ENCODE measurements at places on chromosomes 1 and 21. TPM values are rescaled to one million over a fixed set of nuclear protein-coding genes. Genes with fewer than 3 reads are reported as not detected.

Gene CAPN8
- total RNA-seq: 94.7 TPM

Gene SMPDL3B
- total RNA-seq: 29.2 TPM

Gene VWA1
- 56.6 TPM for total RNA-seq

DNA sequence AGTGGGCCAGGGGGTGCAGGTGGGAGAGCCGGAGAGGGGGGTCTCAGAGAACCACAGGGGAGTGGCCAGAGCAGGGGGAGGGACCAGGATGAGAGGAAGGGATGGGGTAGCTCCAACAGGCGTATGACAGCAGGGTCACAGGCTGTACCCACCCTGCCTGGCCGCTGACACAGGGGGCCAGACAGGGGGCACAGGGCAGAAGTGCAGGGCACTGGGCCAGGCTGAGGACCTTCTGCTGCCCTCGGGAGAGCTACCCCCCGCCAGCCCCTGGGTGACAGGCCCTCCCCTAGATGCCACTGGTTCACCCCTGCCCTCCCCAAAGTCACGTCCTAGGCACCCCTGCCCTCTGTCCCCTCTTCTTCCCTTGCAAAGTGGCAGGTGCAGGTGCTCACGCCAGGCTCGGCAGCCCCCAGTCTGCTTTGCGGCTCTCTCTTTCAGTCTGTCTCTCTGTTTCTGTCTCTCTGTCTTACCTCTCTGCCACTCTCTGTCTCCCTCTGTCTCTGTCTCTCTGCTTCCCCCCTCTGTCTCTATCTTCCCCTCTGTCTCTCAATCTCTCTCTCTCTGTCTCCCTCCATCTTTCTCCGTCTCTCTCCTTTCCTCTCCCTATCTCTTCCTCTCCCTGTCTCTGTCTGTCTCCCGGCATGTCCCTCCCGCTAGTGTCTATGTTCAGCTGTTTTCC lies 48.5 kb downstream of the WNT9A start:
- no peak overlapping the region for H3K4me3 ChIP-seq
- no peaks in the 10 kb centered on the region for H3K36me3 ChIP-seq
- no peaks in the 10 kb centered on the region for H3K4me1 ChIP-seq
- DNase-seq: no peak

GRCh38 chr1:184387069-184387475 lies 243 bp downstream of the C1orf21 start:
- DNase-seq: peak; percentile 12
- peaks cover 4% of the 10 kb centered on the region for H3K27me3 ChIP-seq
- peaks cover 12% of the 10 kb centered on the region for H3K4me1 ChIP-seq
- peak overlapping the region; percentile 84 for H3K4me3 ChIP-seq
- no peaks in the 10 kb centered on the region for H3K36me3 ChIP-seq

DNA sequence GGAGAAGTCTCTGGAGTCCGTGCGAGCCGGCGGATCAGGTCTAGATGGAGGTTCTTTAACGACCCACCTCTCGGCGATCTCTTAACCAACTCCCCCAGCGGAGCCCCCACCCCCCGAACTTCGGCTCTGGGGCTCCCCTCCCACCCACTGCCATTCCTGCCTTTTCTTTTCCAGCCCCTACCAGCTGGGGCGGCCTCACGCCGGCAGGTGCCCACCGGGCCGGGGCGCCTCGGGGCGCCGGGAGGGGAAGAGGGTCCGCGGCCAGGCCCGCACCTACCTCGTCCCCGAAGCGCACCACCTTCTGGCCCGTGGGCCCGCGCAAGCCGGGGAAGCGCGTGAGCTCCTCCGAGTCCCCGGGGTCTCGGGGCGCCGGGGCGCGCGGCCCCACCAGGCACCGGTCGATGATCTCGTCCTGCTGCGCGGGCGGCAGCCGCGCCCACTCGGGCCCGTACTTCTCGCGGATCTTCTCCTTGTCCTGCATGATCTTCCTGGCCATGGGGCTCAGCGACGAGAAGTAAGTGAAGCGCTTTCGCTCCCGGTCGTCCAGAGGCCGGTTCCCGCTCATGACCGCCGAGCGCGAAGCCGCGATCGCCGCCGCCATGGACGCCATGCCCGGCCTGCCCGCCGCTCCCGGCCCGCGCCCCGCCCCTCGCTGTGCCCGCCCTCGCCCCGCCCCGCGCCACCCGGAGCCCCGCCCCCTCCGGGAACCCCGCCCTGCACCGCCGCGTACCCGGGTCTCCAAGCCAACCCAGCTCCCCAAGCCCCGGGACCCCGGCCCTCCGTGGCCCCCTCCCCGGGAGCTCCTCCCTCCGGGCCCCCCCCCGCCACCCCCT lies at the start of gene C1orf198:
Gene C1orf198, minus strand, starts transcription at position 619 of the 833 bp plus-strand sequence. Its CDS starts 9 bp downstream, at position 610.
- no peaks in the 10 kb centered on the region for H3K36me3 ChIP-seq
- DNase-seq: no peak
- no peaks in the 10 kb centered on the region for H3K27me3 ChIP-seq

DNA sequence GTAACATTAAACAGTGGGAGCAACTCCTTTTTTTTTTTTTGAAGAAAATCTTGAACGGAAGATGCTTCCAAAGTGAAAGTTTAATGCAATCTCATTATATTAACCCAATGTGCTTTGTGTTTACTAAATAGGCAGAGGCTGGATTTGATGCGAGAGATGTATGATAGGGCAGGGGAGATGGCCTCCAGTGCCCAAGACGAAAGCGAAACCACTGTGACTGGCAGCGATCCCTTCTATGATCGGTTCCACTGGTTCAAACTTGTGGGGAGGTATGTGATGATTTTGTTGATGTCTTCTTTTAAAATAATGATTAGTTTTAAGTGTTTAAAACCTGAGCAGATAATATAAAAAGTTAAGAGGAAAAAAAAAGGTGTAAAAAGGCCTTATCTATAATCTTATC lies 74.2 kb upstream of the PGD start:
- no peaks in the 10 kb centered on the region for H3K36me3 ChIP-seq
- H3K4me3 ChIP-seq: no peak overlapping the region
- H3K4me1 ChIP-seq: no peaks in the 10 kb centered on the region
- no peak overlapping the region for H3K27ac ChIP-seq

DNA sequence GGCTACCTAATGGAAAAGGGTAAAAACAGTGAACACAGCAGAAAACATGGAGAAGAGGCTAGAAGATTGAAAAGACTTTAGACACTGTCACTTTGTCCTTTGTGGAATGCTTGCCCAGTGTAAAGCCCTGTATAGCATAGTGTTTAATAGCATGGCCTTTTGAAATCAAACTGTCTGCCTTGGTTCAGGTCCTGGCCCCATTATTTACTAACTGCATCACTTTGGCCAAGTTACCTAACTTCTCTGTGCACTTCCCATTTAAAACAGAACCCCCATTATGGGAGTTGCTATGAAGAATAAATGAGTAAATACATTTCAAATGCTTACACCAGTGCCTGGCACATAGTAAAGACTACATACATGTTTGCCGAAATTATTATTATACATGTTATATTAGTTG lies 12.1 kb downstream of the PHC2 start:
- no peak overlapping the region for H3K4me3 ChIP-seq
- H3K27ac ChIP-seq: no peak overlapping the region
- H3K36me3 ChIP-seq: peaks cover 18% of the 10 kb centered on the region
- no peak for DNase-seq
- H3K27me3 ChIP-seq: no peaks in the 10 kb centered on the region

GRCh38 chr1:24409535-24409934 lies 4.0 kb downstream of the STPG1 start:
- no peak overlapping the region for H3K4me3 ChIP-seq
- H3K36me3 ChIP-seq: no peaks in the 10 kb centered on the region
- H3K27ac ChIP-seq: peak overlapping the region; percentile 64
- peaks cover 30% of the 10 kb centered on the region for H3K4me1 ChIP-seq

DNA sequence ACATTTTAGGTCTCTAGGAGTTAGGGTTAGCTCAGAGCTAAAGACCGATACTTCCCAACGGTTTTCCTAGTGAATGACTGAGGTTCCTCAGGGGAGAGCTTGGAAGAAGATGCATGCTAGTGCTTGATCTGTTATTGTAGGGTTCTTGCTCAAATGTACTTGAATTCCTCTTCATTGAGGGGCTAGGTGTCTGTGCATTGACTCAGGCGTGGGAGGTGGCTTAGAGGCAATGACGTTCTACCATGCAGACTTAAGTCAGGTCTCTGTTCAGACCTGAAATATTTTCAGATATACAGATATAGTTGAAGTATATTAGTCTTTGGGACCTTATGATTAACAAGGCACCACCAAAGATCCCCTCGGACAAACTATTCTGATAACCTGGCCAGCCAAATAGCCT lies 23.5 kb downstream of the S100A10 start:
- no peaks in the 10 kb centered on the region for H3K36me3 ChIP-seq
- peaks cover 65% of the 10 kb centered on the region for H3K4me1 ChIP-seq
- H3K27ac ChIP-seq: no peak overlapping the region
- H3K4me3 ChIP-seq: no peak overlapping the region
- no peak for DNase-seq
- no peaks in the 10 kb centered on the region for H3K27me3 ChIP-seq

GRCh38 chr1:24077278-24077978 lies 34.5 kb downstream of the MYOM3 start:
- no peak overlapping the region for H3K4me3 ChIP-seq
- H3K36me3 ChIP-seq: no peaks in the 10 kb centered on the region
- H3K4me1 ChIP-seq: no peaks in the 10 kb centered on the region
- DNase-seq: no peak

DNA sequence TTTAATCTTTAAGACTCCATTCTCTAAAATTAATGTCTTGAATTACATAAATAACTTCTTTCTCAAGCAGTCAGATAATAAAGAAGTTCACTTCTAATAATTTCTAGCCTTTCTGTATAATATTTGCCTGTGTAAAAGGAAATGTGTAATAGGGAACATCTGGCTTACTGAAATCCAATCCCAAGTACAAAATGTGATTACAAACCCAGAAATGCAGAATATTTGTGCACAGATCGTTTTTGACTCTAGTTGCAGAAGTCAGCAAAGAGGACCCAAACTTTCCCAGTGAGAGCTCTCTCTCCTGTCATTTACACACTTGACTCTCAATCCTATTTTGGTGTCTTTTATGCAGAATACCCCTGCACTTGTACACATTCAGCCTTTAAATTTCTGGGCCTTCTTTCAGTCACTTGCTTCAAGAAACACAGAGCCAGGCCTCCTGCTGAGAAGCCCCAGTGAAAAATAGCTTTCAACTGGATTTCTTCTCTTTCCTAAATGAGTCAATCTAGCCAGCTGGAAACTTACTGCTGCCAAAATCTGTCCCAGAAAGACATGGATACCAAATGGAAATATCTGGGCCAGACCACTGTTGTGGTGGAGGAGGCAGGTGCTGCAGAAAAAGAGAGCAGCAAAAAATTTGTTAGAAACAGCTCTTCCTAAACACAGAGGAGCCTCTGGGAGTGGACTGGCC lies 68.5 kb upstream of the ADAM30 start:
- no peaks in the 10 kb centered on the region for H3K27me3 ChIP-seq
- H3K4me3 ChIP-seq: no peak overlapping the region
- H3K36me3 ChIP-seq: peaks cover 59% of the 10 kb centered on the region
- H3K4me1 ChIP-seq: peaks cover 14% of the 10 kb centered on the region
- no peak for DNase-seq
- H3K27ac ChIP-seq: no peak overlapping the region

DNA sequence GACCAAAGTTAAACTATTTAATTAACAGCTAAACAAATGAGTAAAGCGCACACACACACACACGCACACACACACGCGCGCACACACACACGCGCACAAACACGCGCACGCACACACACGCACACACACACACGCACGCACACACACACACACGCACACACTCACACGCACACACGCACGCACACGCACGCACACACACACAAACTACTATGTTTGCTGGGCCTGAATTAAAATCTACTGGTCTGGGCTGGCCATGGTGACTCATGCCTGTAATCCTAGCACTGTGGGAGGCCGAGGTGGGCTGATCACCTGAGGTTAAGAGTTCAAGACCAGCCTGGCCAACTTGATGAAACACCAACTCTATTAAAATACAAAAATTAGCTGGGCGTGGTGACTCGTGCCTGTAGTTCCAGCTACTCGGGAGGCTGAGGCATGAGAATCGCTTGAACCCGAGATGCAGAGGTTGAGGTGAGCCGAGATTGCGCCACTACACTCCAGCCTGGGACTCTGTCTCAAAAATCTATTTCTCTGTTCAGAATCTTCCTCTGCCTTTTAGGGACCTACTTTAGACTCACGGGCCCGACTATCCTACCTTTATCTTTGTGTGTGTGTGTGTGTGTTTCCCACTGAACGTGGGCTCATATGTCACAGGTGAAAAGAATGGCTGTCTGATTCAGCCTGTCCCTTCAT lies 37.5 kb upstream of the DNAJC11 start:
- H3K27me3 ChIP-seq: no peaks in the 10 kb centered on the region
- DNase-seq: no peak
- no peaks in the 10 kb centered on the region for H3K4me1 ChIP-seq
- no peak overlapping the region for H3K4me3 ChIP-seq

DNA sequence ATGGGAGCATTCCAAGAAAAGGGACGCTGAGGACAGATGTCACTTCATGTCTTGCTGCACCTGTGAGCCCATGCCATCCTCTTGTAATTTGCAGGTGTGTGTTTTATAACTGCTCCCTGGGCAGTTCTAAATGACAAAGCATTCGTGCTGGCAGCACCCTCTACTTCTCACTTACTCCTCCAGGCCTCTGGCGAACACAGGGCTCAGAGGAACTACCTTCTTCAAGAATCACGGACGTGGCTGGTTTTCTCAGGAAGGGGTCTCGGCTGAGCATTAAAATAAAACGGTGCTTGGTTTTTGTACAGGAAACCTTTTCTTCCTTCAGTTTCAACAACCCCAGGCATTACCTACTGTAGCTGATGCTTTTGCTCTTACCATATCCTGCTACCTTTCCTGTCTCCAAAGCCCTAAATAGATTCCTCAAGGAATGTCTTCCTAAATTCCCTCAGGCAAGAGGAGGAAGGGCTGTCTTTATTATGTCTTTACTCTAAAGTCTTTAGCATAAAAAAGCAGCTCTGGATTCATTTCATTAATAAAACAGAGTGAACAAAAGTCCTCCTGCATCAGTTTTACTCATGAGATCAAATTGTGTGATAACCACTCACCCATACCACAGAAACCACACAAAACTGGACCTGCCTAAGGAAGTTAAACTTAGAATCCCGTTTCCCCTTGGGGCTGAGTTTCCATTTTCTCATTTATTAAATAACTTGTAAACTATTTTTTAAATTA lies 79.0 kb upstream of the MAP10 start:
- no peak overlapping the region for H3K4me3 ChIP-seq
- peaks cover 23% of the 10 kb centered on the region for H3K27me3 ChIP-seq
- no peak for DNase-seq
- H3K27ac ChIP-seq: no peak overlapping the region
